ENCODE measurements at places on chromosomes 12 and 14. TPM values are rescaled to one million over a fixed set of nuclear protein-coding genes. Genes with fewer than 3 reads are reported as not detected.

DNA sequence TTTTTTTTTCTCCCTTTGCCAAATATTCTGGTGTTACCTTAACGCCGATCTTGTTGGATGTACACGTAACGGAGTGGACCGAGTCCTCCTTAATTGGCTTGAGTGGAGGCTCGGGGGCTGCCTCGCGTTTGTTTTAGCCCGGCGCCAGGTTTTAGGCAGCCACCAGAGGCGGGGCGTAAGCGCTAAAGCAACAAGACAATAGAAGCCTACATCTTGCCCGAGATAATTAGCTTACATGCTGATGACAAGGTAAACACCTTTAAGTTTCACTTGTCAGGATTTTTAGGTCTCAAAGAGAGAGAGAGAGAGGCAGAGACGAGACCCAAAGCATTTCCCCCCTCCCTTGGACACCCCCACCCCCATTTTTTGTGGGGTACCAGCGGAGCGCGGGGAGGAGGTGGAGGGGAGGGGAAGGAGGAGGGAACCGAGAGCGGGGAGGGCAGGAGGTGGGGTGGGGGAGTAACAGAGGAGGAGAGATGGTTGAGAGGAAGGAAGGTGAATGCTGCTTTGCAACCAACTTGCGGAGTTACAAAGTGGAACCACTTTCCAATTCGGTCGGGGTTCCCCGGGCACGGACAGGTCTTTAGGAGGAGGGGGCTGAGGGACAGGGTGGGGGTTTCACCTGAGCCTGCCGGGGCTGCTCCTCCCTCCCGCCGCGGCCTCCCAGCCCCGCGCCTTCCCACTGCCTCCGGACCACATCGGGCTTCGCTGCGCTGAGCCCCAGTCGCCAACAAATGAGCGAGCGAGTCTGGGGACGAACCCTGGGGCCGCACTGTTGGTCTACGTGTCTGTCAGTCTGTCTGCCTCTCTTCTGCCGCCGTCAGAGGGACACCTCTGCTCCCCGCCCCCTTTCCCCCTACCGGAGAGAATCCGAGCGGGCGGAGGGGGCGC lies at the start of gene NKX2-1:
NKX2-1 (minus strand) TSS at position 802 of the 891 bp plus-strand sequence; CDS start at position 699, 103 bp downstream.
- no peak for DNase-seq

DNA sequence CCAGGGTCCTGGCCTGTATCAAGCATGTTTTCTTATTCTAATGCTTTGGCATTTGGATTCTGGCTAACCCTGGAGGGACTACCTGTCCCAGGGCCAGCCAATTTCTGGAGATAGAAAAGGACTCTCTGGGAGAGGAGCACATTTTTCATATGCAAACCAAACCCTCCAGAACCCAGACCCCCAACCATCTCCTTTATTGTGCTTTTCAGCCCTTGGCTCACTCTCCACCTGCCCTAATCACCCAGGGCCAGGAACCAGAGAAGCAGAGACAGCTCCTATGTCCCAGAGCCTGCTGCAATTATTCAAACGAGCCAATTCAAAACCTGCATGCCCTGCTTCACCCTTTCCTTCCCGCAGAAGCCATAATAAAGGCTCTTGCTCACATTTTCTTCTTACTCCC lies 23.8 kb downstream of the HSPB8 start:
- DNase-seq, result no peak

DNA sequence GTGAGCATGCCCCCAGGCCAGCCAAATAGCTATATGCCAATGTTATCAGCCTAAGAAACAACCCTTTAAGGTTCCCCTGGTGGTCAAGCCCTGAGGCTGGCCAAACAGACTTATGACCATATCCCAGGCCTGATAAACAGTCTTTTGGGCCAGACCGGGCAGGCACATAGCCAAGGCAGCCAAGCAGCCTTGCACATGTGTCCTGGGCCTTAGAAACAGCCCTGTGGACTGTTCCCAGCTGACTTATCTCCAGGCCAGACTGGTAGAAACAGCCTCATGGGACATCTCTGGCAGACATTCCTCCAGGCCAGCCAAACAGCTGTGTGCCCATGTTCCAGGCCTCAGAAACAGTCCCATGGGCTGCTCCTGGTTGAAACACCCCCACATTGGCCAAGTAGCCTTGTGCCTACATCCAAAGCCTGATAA lies 295.0 kb upstream of the MGAT4C start:
- DNase-seq, result no peak

DNA sequence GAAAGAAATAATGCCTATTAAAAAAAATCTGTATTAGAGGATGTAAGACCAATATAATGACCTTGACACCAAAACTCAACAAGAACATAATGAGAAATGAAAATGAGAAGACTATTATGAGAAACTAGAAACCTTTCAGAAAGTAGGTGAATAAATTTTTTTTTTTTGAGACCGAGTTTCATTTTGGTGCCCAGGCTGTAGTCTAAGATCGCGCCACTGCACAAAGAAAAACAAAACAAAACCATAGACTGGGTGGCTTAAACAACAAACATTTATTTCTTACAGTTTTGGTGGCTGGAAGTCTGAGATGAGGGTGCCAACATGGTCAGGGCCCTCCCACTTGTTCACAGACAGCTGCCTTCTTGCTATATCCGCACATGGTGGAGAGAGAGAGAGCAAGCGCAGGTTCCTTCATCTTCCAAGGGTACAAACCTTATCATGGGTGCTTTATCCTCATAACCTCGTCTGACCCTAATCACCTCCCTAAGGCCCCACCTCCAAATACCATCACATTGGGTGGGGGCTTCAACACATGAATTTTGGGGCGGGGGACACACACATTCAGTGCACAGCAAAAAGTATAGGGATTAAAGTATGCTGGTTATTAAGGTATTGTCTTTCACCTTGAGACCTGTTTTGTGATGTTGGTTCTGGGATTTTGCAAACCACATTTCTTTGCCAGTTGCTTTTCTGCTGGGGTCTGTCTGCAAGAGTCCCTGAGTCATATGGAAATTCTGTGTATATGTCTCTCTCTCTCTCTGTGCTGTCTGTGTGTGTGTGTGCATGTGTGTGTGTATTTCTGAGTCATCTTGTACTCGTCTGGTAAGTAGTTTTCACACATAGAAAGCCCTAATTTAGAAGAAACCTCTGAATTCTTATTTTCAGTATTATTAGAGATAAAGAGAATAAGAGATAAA lies 26.2 kb downstream of the ZCRB1 start:
- no peak for DNase-seq

SERPINA12 gene
- total RNA-seq, result not detected

DLGAP5 gene
- 11.6 TPM for total RNA-seq

GRCh38 chr12:124604264-124604680 lies 36.9 kb upstream of the NCOR2 start:
- no peak for DNase-seq

DNA sequence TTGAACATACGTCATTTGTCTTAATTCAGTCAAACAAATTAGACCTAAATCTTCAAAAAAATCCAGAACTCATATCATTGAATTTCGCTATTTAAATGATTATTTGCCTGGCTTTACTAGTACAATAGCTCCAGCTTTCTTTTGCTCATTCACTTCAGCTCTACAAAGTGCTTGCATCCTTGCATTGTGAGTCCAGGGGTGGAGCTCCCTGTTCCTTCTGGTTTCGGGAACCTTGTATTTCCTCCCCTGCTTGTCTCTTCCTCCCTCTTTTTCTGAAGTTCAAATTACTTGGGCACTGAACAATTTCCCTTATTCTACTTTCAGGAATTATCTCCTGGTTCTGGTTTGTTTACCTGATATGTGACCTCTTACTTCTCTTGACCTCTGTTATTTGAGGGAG lies 58.1 kb upstream of the KITLG start:
- peak; percentile 26 for DNase-seq

CLEC14A gene
- total RNA-seq, result 344 TPM

LRRC10 gene
- not detected for total RNA-seq

DNA sequence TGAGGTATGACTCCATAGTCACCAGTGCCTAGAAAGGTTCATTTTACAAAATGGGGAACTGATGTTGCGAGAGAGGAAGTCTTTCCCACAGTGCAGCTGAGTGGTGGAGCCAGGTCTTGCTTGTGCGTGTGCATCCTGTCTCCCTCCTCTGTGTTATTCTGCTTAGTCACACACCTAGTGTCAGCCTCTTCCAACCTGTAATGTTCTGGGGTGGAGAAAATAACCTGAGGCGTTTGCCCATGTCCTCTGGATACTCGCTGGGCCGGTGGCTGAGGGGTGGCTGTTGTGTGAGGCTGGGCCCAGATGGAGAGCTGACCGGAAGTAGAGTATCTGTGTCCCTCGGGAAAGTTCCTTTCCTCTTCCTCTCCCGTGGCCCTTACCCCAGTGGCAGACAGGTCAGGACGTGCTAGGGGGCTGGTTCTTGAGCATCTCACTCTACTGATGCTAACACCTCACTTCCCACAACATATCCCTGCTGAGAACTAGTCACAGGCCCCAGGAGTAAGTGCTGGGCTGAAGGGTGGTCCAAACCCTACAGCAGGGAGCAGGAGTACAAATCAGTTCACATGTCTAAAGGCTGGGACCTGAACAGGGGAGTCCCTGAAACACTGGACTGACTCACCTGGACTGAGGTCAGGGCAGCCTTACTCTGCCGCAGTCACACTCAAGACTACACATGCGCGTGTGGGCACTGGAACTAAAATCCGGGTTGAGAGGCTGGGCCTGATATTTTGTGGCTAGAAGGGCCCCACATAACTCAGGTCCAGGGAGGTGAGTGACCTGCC lies 7.0 kb downstream of the MLF2 start:
- peak; percentile 29 for DNase-seq

GRCh38 chr12:46523446-46523845 lies 150.9 kb upstream of the SLC38A2 start:
- DNase-seq, result no peak

LYZ gene
- not detected for total RNA-seq

- peak; percentile 92 for DNase-seq
These were observed 41.1 kb upstream of the CFAP54 start for GRCh38 chr12:96448300-96448699.

- peak; percentile 54 for DNase-seq
These were observed 74.1 kb downstream of the PITPNM2 start for GRCh38 chr12:123076604-123077297.

- peak; percentile 20 for DNase-seq
These were observed 3.2 kb upstream of the TBX5 start for GRCh38 chr12:114408886-114409851.

- peak; percentile 67 for DNase-seq
These were observed 827.6 kb downstream of the NRXN3 start for GRCh38 chr14:78997811-78998210.

DNA sequence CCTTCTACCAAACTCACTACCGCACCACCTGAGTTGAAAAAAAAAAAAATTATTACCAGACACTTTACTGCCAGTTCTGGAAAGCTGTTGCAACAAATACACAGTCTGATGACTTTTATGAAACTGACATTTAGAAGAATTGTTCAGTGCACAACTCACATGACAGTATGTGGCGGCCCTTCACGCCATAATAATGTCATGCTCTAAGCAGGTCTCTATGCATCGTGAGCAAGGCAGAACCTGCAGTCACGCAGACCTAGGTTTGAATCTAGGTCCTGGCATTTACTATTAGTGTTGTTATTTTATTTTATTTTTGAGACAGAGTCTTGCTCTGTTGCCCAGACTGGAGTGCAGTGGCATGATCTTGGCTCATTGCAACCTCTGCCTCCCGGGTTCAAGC lies 8.1 kb downstream of the MYL2 start:
- DNase-seq, result no peak

LAG3 gene
- total RNA-seq, result under 0.01 TPM
